NCI-H2227 treated with DMSO at 0.1 percent for 48 hours (cell line): ENCODE measurements at places on chromosomes 16 and 17.

DNA sequence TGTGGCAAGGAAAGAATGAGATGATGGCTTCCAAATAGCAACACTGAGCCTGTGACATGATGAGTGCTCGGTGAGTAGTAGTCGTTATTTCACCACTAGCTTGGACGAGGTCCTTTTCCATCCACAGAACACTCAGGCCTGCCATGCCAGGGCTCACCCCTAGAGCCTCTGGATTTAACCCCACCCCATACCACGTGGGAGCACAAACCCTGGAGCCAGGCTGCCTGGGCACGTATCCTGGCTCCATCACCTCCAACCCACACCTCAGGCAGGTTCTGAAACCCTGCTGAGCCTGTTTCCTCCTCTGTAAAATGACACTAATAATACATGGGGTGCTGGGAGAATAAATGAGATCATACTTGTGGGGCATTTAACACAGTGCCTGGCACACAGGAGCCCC is 192.4 kb downstream of the KATNIP start:
- DNase-seq: no peak

DNA sequence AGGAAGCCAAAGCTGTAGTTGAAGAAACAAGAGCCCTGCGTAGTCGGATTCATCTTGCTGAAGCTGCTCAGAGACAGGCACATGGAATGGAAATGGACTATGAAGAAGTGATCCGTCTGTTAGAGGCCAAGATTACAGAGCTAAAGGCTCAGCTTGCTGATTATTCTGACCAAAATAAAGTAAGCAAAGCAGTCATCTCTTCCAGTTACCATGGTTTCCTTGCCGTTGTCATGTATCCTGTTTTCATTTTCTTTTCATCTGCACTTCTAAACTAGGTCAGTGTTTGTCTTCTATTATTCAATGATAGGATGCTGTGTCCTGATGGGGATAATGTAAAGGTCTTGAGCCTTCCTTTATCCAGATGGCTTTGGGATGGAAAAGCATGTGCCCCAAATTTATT is 104.3 kb downstream of the STXBP4 start:
- DNase-seq: no peak

DNA sequence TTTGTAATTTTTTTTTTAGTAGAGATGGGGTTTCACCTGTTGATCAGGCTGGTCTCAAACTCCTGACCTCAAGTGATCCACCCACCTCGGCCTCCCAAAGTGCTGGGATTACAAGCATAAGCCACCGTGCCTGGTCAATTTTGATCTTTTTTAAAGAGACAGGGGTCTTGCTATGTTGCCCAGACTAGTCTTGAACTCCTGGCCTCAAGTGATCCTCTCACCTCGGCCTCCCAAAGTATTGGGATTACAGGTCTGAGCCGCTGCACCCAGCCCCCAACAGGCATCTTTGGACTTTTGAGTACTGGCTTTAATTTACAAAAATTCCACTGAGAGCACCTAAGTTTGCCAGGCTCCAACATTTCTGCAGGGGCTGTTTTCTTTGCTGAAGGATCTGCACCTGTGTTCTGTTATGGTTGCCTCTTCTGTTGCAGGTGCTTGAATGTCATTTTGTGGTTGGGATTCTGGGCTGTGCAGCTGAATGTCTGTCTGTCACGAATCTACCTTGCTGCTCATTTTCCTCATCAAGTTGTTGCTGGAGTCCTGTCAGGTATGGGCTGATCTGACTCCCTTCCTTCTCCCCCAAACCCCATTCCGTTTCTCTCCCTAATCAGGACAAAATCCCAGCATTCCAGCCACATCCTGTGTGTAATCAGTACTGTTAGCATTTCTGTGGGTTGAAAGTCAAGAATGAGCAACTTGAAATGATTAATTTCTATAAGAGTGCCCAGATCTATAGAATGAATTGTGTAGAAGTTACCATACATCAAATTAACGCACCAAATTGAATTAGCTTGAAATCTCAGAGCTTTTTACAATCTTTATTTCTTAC is 8.5 kb downstream of the G6PC1 start:
- no peak for DNase-seq

GRCh38 chr16:55706739-55707384 is 51.1 kb downstream of the SLC6A2 start:
- no peak for DNase-seq

- peak; percentile 94 for DNase-seq
Measured at GRCh38 chr17:20155258-20156195, 146.4 kb downstream of the SPECC1 start.

DNA sequence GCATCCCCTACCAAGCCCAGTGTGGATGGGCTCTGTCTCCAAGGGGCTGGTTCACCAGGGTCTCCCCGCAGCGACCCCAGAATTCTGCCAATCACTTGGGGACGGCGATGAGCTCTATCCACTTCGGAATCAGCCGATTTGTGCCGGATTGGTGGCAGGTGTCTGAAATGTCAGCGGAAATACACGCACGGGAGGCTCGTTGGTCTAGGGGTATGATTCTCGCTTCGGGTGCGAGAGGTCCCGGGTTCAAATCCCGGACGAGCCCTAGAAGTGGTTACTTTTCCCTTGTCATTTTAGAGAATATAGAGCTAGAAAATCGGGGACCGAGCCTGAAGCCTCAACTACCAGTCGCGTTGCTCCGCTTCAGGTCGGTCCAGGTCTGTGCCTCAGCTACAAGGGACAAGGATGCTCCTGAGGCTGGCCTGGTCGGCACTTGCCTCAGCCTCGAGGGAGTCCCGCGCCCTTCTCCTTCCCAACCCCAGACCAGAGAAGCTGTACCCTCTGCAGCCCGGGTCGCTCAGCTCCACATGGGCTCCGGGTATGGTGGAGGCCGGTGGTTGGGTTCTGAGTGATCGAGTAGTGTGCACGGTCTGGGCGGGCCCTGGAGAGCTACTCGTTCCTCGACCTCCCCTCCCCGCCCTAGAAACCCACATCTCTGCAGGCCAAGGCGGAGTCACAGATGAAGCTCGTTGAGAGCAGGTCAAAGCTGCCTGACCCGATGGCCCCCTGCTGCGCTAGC is 16.0 kb upstream of the OR1F1 start:
- DNase-seq: no peak

DNA sequence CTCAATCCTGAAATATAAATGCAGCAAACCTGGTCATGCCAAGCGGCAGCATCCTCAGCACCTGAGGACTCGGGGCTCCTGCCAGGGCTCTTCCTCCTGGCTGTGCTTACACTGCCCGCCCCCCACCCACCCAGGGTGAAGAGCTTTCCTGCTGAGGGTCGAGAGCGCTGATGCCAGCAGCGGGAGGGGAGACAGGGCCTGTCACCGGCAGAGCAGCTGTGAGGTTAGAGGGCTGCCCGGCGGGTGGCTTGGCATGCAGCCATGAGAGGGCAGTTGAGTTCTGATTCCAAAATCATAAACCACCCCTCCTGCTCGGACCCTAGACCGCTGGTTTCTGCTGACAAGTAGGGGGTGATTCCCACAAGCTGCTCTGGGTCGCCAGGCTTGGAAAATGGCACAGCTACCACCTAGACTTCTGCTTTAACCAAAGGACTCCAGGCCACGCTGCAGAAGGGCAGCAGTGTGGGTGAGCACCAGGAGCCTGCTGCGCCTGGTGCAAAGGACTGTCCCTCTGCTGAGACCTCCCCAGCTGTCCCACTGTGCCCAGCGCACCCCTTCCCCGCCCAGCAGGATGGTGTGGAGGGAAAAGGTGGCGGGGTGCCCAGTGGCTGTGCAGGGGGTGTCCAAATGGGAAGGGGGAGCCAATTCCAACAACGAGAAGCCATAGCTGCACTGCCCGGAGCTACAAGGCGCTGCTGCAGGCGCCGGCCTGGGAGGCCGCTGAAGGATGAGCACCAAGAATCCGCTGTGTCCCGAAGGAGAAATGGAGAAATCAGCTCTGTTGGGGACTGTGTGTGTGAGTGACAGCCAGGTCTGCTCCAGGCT is 26.6 kb downstream of the MXRA7 start:
- no peak for DNase-seq

GRCh38 chr16:66367968-66368891 is 1.7 kb downstream of the CDH5 start:
- DNase-seq: no peak

DNA sequence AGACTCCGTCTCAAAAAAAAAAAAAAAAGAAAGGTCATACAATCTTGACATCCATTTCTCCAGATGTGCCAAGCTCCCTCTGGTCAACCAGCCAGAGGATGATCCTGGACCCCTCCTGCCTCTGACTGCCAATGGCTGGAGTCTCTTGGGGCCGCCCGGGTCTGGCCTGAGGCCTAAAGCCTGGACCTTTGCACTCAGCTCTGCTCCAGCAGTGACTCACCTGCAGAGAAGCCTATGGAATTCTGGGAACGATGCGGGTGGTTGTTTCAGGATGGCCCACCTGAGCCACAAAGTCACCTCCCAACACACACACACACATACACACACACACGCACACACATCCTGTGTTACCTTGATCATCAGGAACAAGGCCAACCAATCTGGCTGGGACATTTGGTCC is 64.0 kb upstream of the DNAH17 start:
- DNase-seq: no peak

- no peak for DNase-seq
Measured at GRCh38 chr16:54482892-54483574, 196.4 kb upstream of the IRX3 start.

DNA sequence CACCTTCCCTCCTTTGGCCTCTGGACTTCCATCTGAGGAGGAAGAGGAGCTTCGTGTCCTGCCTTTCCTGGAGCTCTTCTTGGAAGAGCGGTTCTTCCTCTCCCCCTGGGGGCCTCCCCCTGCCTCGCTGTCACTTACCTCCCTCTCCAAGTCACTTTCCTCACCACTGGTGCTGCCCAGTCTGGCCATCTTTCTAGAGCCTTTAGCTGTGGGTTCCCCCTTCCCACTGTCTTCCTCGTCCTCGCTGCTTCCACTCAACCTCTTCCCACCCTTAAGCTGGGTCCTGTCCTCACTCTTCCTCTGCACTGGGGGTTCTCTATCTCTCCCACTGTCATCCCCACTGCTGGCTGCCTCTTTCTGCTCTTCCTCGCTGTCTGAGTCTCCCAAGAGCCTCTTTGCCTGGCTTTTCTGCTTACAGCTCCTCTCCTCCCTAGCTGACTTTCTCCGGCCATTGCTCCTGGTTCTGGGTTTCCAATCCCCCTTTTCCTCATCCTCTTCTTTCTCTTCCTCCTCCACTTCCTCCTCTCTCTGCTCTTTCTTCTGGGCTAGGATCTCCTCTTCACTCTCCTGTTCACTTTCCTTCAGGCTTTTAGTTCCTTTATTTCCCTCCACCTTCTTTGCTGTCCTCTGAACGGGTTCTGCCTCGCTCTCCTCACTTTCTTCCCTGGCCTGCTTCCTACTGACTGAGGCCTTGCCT is 1.4 kb downstream of the HIRIP3 start:
- DNase-seq: no peak

DNA sequence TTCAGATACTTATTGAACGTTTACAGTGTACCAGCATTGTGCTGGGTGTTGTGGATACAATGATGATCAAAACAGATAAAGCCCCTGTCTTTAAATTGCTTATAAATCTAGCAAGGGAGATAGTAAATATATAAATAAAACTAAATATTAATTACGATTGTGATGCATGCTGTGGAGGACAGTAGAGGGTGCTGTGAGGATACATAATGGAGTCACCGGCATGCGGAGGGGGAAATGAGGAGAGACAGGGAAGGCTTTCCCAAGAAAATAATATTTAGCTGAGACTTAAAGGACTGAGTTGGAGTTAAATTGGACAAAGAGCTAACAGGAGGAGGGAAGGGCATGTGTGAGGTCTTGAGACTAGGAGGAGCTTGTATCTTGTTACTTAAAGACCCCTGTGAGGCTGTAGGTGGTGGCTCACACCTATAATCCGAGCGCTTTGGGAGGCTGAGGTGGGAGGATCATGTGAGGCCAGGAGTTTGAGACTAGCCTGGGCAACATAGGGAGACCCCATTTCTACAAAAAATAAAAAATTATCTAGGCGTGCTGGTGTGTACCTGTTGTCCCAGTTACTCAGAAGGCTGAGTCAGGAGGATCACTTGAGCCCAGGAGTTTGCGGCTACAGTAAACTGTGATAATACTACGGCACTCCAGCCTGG is 2.4 kb downstream of the DHRS7B start:
- DNase-seq: no peak

- DNase-seq: no peak
Measured at GRCh38 chr17:78130437-78131101, at the start of gene TMC8. Gene TMC8, plus strand, starts transcription at chr17:78130771. Its CDS starts 818 bp downstream, at chr17:78131589.

DNA sequence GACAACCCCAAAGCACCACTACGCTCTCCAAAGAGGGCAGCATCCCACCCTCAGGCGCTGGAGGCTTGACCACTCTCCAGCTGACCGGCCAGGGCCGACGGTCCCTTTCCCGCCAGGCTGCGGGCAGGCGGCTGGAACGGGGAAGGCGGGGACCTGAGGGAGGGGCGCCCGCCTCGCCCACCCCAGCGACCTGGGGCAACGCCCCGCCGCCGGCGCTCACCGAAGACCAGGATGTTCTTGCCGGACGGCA is 431 bp downstream of the DYNC1LI2 start:
- DNase-seq: peak; percentile 3

- DNase-seq: no peak
Measured at GRCh38 chr16:7218936-7219335, 113.7 kb upstream of the RBFOX1 start.

DNA sequence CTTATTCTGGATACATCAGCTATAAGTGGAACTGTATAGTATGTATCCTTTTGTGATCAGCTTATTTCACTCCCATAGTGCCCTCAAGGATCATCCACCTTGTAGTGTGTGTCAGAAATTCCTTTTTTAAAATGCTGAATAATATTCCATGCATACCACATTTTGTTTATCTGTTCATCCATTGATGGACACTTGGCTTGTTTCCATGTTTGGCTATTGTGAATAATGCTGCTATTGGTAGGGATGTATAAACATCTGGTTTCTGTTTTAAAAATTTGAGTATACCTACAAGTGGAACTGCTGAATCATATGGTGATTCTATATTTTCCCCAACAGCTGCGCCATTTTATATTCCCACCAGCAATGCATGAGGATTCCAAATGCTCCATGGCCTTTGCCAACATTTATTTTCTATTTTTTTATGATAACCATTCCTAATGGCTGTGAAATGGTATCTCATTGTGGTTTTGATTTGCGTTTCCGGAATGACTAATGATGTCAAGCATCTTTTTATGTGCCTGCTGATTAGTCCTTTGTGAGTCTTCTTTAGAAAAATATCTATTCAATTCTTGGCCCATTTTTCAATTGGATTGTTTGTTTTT is 11.6 kb downstream of the RCVRN start:
- DNase-seq: no peak

- DNase-seq: no peak
Measured at GRCh38 chr17:80892900-80893603, 98.6 kb upstream of the CHMP6 start.

- no peak for DNase-seq
Measured at GRCh38 chr16:9953908-9954570, 228.2 kb downstream of the GRIN2A start.
